ENCODE measurements at places on chromosomes 3 and 15. TPM values are rescaled to one million over a fixed set of nuclear protein-coding genes. Genes with fewer than 3 reads are reported as not detected.
A peak's percentile ranks its signal among the peaks of the same experiment; 100 is the strongest.

GATA2 gene
- not detected for total RNA-seq

MME gene
- total RNA-seq = 11.2 TPM

SERINC4 gene
- total RNA-seq = 0.32 TPM

SEMA6D gene
- total RNA-seq = not detected

IMPG2 gene
- 0.44 TPM for total RNA-seq

CFAP161 gene
- total RNA-seq = not detected

AGBL1 gene
- total RNA-seq = not detected

SV2B gene
- total RNA-seq = not detected

NDUFB4 gene
- 58.1 TPM for total RNA-seq

ZFYVE19 gene
- total RNA-seq = 29.4 TPM

GOLGA6A gene
- 1.0 TPM for total RNA-seq

DNA sequence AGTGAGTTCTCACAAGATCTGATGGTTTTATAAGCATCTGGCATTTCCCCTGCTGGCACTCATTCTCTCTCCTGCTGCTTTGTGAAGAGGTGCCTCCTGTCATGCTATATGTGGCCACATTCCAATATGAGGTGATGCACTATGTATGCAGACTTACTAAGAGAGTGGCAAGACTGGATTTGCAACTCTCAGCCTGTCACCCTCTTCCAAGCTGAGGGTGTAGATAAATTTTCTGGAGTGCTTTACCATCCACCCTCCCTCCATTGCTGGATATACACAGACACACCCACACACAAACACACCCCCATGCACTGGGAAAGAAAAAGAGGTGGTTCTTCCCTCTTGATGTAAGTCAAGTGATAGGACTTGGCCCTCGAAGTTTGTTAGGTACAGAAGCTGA is 30.2 kb upstream of the CHMP2B start:
- no peak for DNase-seq

DNA sequence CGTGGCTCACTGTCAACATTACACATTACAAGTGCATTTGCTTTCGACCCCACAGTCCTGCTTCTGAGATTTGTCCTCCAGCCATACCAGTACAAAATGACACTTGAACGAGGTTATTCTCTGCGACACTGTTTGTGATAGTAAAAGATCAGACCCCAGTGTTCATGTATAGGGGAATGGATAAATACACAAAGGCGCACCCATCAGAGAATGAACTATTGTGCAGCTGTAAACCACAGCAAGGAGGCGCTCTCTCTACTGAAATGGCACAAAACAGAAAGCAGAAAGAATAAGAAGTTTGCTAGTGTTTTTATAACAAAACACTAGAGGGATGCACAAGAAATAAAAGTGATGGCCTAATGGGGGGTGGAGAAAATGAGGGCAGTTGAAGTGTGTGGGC is 4.9 kb upstream of the CHSY1 start:
- no peak for DNase-seq

DNA sequence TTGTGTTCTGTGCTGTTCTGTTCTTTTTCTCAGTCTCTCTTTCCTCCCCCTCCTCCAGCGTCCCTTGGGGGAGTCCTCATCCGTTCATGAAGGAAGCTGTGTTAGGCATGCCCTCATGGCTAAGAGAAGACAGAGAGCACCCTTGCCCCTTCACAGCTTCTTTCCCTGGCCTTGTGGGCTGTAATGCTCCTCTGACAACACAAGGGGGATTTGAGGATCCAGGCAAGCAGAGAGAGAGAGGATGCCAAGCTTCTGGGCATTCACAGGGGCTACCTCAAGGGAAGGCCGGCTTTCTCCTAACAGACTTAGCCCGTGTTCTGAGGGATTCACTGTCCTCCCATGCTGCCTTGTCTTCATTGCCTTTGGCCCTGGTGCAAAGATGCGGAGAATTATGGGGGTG is 389.5 kb downstream of the LRTM1 start:
- no peak for DNase-seq

DNA sequence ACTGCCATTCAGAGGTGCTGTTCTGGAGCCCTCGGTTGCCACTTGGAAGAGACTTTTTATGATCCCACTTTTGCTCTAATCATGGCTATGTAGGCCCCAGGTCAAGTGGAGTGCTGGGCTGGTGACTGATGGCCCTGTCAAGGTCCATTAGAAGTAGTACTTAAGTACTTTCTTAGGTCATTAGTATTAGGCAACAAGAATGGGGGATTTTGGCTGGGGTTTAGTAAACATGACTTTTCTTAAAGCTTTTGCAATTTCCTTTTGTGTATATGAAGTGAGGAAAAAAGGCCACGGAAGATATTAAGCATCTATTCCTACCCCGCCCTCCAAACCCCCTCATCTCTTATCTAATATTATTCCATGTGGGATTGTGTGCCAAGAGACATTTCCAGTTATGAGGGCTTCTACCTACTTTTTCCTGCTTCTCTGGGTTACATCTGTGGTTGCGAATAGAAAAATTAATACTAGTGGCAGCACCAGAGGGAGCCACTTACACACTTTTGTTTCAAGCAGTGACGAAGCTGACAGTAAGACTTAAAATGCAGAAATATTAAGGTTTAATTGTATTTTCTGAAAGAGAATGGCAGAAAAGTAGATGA is 13.9 kb downstream of the NLGN1 start:
- DNase-seq = no peak

- no peak for DNase-seq
These were observed 617.4 kb downstream of the SI start for GRCh38 chr3:164460851-164461250.

GRCh38 chr3:106231086-106231485 is 362.3 kb upstream of the CBLB start:
- DNase-seq = no peak

- no peak for DNase-seq
These were observed 624.5 kb downstream of the PLOD2 start for GRCh38 chr3:145536461-145536860.

GRCh38 chr3:158802409-158803268 is 785 bp downstream of the MFSD1 start:
- DNase-seq = peak; percentile 75

- DNase-seq = no peak
These were observed 235.5 kb downstream of the PDZRN3 start for GRCh38 chr3:73389117-73389813.

GRCh38 chr3:52372822-52373504 is 56.8 kb downstream of the DNAH1 start:
- peak; percentile 82 for DNase-seq

DNA sequence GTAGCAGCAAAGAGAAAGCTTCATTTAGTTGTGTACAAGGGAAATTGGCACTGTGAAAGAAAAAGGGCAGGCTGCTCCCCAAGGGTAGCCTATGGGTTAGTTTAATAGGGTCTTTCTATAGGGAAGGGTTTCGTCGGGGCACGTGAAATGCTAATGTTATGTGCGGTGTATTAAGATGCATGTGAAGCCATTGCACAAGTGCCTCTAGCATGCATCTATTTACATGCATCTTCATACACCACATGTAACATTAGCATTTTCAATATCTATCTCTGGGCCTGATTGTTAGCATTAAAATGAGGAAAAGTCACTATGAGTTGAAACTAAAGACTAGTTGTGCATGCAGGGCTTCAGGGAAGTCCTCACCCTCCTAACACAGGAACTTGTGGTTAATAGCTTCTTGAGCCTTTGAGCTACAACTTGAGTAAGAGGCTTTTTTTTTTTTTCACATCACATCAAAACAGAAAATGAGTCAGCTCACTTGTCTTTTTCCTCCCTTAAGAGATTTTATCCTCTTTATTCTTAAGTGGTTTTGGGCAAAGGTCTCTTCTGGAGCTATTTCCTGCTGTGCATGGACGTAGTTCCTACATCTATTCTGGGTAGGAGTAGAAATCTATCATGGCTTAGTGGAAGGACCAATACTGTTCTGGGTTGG is 613.4 kb downstream of the ZPLD1 start:
- DNase-seq = no peak

GRCh38 chr3:183548262-183548769 is 7.2 kb downstream of the KLHL6 start:
- DNase-seq = no peak

DNA sequence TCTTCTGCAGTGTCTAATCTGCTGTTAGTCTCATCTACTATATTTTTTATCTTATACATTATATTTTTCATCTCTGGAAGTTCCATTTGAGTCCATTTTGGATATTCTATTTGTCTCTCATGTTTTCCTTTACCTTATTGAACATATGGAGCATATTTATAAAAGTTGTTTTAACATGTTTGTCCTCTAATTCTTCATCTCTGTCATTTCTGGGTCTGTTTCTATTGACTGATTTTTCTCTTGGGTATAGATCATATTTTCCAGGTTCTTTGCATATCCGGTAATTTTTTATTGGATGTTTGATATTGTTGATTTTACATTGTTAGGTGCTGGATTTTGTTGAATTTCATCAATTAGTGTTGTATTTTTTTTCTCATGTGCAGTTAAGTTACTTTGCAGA is 37.5 kb upstream of the KLHL24 start:
- no peak for DNase-seq

GRCh38 chr3:16583551-16583950 is 21.7 kb downstream of the DAZL start:
- DNase-seq = no peak

- DNase-seq = no peak
These were observed 117.9 kb upstream of the RGMA start for GRCh38 chr15:93206893-93207292.

DNA sequence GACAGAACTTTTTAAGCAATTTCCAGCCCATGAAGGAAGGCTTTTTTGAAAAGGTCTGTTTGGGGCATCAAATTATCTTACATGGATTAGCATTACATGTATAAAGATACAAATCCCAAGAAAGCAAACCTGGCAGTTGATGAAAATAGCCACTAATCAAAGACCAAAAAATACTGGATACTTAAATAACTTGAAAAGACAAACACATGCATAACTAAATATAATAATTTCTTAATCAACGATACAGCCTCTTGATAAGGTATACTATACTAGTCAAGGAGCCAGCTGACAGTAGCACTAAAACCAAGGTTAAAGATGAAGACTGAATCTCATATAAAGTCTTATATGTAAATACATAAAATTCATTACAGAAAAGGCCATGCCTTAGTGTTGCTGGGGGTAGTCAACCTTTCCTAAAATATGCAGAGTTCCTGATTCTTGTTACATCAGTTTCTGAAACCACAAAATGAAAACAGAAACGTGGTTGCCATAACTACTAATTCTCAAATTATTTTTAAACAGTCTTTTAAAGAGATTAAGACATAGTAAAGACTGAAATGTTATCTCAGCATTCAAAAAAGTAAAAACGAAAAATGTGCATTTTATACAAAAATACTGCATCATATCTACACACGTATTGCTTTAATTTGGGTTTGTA is 2.0 kb downstream of the ANKRD28 start:
- DNase-seq = peak; percentile 83

GRCh38 chr3:25603703-25604102 is 61.0 kb downstream of the TOP2B start:
- DNase-seq = no peak
